Activated naive CD4-positive, alpha-beta T cell treated with anti-CD3 and anti-CD28 coated beads, Interleukin-2, amount 50 U/mL, for 72 hours (primary cell): ENCODE measurements at places on chromosomes 3 and 15.

GRCh38 chr15:71223516-71223915 is 108.2 kb downstream of the THSD4 start:
- no peak for DNase-seq

DNA sequence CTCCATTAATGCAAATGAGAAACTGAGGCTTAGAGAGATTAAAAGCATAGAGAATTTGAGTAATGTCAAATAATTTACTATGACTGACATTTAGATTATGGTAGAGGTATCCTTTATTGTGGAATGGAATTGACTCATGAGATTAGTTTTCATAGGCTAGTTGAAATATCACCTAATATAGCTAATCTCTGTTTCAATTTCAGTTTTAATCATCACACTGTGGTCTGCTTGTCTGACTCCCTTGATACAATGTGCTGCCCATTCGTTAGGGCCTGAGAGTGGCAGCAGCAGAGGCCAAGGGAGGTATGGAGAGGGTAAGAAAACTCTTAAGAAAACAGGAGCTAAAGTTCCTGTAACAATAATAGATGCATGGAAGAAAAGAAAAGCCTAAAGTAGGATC is 13.2 kb upstream of the ZBTB20 start:
- DNase-seq: no peak

DNA sequence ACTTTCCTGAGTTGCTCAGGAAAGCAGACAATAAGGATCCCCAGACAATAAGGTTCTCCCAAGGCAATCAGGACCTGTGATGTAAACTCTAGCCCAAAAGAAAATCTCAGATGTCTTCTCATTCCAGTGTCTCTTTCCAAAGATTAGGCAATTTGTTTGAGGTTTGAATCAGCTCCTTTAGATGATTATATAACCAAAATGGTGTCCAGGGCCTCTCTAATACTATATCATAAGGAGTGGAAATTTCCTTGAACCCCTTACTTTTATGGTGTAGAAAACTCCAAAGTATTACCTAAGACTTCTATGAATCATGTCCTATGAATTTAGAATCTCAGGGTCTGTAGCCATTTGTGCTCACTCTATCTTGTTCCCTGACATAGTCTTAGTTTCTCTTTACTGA is 65.9 kb downstream of the GPR176 start:
- DNase-seq: no peak

DNA sequence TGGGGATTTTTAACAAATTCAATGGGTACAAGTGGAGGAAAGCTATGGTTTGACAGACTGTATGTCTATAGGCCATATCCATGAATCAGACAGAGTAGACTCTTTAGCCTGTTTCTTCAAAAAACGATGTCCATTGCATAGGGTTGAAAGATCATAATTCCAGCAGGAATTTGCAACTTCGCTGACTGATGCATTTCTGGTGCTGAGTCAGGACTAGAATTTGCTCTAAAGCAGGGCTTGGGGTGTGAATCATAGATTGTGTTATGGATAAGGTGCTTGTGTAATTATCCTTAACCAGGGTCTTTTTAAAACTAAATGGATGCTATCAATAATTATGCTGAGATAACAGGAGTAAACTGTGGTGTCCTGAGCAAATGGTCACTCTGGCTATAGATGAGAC is 200.4 kb upstream of the TBC1D5 start:
- no peak for DNase-seq

- no peak for DNase-seq
These were observed 74.8 kb upstream of the PRR23C start for GRCh38 chr3:139119331-139120025.
